ENCODE measurements at places on chromosomes 13 and 19.
A peak's percentile ranks its signal among the peaks of the same experiment; 100 is the strongest.

DNA sequence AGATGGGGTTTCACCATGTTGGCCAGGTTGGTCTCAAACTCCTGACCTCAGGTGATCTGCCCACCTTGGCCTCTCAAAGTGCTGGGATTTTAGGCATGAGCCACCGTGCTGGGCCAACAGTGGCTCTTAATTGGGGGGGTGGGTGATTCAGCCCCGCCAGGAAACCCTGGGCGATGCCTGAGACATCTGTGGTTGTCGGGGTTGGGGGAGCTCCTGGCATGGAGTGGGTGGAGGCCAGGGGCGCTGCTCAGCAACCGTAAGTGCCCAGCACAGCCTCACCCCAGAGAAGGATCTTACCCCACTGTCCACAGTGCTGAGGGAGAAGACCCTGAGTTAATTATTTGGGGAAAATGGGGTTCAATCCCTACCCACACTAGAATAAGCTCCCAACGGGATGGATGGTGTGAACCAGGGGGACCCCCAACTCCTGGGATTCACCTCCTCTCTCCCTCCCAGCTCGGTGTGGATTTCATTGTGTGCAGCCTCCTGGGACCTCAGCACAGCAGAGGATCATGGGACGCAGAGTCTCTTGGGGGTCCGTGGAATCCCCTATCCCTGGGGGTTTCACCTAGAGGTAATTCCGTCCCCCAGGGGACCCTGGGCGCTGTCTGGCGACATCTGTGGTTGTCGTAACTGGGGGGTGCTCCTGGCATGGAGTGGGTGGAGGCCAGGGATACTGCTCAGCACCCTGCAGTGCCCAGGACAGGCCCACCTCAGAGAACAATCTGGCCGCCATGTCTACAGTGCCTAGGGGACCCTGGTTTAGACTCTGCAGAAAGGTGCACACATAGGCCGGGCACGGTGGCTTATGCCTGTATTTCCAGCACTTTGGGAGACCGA lies 68.9 kb downstream of the GADD45B start:
- no peak for DNase-seq

DNA sequence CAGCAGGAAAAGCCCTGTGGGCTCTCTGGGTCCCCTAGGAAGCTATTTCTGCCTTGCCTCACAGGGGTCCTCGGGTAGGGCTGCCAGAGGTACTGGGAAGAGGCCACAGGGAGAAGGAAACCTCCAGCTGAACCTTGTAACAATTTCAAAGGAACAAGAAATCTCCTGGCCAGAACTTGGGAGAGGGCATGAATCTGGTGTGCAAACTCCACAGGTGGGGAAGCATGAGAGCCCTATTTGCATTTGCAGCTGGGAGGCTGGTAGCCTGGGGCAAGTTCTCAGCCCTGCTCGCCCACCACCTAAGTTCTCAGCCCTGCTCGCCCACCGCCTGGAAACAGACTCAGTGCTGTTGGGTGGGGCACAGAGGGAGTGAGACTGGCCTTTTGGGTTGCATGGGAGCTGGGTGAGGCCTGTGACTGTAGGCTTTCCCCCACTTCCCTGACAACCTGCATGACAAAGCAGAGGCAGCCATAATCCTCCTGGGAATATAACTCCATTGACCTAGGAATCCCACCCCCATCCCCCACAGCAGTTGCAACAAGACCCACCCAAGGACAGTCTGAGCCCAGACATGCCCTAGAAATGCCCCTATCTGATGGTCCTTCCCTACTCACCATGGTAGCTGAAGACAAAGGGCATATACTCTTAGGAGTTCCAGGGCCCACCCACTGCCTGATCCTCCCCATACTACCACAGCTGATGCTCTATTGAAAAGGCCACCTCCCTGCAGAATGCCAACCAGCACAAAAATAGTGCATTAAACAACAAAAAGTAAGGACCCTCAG lies 11.7 kb downstream of the UGGT2 start:
- no peak for DNase-seq

DNA sequence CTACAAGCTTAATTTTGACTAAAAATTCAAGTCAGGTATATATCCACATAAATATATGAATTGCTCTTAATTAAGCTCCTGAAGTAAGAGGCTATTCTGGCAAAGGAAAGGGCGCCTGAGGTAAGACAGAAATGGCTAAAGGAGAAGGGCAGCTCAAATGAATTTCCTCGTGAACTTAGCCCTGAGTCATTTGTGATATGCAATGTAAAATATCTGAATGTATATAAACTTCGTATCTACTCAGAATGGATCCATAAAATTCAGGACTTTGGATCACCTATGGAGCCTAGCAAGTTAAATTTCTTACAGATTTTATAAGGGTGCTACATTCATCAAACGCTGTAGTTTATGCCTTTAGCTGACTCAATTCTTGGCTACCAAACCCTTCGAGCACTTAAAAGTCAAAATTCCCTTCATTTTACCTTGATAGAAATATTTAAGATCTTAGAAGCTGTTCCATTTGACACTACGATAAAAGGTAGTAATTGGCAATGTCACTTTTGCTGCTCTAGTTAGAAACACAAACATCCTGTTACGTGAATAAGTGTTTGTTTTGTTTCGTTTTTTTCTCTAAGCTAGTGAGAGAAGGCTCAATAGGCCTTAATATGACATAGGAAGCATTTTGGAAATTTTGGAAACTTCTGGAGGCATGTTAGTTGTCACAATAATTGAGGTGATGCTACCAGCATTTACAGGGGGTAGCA lies 69.2 kb downstream of the DIAPH3 start:
- DNase-seq, result no peak

- DNase-seq, result no peak
Observed at GRCh38 chr19:49441960-49442350, 628 bp upstream of the SLC17A7 start.

- DNase-seq, result no peak
Observed at GRCh38 chr13:109204657-109205056, 575.2 kb downstream of the MYO16 start.

DNA sequence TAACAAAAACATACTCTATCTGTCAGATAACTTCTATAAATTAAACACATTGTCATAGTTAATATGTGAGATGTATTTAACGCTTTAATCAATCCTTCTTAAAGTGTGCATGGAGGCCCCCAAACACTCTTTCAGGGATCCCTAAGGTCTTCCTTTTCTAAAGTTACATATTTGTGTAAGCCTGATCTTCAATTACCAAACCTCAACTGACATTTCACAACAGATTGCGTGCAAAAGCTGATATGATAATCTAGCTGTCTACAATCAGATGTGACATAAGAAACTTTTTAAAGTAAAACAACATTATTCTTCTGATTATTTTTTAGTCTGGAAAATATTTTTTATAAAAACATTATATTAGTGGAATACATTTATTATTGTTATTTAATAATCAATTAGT lies 1850.4 kb downstream of the OLFM4 start:
- no peak for DNase-seq

DNA sequence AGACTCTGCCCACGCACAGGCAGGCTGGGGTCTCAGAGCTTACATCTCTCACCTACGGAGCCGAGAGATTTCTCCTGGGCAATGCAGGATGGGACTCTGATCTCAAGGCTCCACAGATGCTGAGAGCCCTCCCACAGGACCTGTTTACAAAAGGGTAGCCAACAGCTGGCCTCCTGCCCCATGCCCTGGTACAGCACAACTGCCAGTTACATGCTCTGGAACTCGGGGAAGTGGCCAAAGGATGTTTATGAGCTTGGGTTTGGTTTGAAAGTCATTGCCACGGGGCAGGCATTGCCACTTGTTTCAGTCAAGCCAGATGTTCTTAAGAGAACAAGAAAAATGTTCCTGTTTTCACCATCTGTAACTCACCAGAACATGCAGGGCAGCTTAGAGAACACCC lies 3.5 kb downstream of the DHRS12 start:
- DNase-seq, result no peak

GRCh38 chr19:9498183-9498902 lies at the start of gene ZNF560:
TSS of gene ZNF560 (minus strand) at chr19:9498616. CDS start at chr19:9475313, 23,303 bp downstream.
- peak; percentile 1 for DNase-seq

- DNase-seq, result no peak
Observed at GRCh38 chr13:76474966-76475365, 411.2 kb downstream of the KCTD12 start.

- DNase-seq, result no peak
Observed at GRCh38 chr19:54209058-54209810, 8.6 kb downstream of the RPS9 start.

GRCh38 chr13:45949161-45949560 lies 97.6 kb upstream of the SIAH3 start:
- no peak for DNase-seq

GRCh38 chr13:33244907-33245287 lies 40.7 kb downstream of the STARD13 start:
- DNase-seq, result no peak

GRCh38 chr13:41137241-41137640 lies 4.6 kb upstream of the KBTBD6 start:
- no peak for DNase-seq

DNA sequence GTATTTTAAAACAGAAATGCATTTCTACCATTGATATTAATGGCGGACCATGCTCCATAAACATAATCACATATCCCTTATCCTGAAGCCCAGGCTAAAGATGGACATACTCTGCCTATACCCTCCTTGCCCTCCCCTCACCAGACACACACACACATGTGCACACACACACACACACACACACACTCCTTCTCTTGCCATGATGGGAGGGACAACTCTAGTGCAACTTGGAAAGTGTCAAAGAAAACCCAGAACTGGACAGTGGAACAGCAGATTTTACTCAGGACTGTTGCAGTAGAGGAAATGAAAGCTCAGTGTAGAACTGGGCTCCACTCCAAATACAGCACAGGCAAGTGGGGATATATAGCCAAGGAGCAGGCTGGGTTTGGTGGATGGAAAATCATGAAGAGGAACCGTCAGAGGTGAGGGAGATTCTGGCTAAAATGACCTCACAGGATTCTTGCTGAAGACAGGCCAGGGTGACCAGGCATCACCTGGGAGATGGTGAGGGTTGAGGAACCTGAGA lies 40.8 kb downstream of the TNFRSF19 start:
- DNase-seq, result no peak

DNA sequence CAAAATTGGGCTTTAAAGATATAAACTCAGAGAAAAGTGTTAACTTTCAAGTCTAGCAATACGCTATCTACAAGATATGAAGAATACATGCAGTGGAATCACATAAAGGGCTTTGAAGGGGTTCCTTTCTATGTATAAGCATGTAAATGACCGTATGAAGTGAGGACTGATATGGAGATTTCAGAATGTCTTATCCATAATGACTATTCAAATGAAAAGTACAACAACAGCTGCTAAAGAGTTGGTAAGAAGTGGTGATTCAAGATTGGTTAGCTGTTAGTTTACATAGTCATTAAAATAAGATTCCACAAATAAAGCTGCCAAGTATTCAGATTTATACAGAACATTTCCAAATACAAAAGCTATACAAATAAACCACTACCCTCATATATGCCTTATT lies 153.4 kb upstream of the STARD13 start:
- DNase-seq, result no peak

DNA sequence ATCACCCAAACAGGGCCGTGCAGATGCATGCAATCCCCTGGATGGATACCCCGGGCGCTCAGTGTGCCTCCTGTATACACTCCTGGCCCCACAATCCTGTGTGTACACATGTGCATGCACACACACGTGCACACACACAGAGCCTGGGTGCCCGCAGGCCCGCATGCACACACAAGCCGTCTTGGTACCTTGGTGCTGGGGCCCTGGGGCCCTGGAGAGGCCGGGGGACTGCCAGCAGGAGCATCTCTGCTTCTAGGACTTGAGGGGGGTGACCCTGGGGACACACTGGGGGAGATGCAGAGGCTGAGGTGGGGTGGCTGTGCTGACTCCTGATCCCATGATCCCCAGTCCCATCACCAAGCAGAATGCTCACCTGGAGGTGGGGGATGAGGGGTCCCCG lies 15.6 kb upstream of the EPOR start:
- no peak for DNase-seq

DNA sequence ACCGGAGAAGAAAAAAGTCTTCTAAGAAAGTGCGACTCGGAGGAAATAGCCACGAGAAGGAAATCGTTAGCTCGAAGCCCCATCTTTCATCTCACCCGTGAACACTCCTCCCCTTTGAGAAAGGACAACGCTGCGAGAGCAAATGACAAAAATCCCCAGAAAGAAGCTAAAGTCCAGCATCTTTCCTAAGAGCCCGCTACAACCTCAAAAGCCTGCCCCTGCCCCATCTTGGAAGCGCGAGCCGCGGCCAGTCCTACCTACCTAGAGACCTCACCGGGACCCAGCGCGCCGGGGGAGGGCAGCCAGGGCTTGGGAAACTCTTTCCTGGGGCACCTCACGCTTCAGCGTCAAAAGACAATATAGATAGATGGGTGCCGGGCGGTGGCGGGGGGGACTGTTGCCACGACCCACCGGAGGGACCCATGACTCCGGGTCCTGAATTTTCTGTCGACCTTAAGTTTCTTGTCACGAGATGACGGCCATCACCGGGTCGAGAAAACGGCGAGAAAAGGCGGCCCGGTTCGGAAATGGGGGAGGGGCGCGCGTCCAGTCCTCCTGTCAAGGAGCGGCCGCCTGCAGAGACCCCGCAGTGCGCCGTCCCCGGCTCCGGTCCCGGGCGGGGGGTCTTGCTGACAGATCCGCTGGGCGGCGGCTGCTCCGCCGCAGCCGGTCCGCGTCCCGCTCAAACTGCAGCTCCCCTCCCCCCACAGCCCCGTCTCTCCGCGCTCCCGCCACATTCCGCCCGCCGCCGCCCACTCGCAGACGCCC lies 65.9 kb downstream of the KCNRG start:
- DNase-seq, result no peak

DNA sequence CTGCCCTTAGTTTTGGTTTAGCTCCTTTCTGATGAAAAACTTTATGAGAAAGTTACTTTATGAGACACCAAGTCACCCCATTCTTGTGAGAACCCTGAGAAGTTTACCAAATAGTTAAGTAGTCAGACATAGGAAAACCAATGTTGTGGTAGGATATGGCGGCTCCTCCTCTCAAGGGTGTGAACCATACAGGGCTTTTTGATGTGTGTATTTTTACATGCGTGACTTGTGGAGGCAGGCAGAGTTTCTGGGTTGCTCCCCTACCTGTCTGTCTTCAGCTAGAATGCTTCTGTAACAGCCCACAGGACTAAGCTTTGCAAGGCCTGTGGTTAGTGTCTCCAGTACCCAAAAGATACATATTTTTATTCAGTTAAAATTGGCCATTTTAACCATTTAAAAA lies 18.3 kb downstream of the UBAC2 start:
- DNase-seq, result peak; percentile 71

DNA sequence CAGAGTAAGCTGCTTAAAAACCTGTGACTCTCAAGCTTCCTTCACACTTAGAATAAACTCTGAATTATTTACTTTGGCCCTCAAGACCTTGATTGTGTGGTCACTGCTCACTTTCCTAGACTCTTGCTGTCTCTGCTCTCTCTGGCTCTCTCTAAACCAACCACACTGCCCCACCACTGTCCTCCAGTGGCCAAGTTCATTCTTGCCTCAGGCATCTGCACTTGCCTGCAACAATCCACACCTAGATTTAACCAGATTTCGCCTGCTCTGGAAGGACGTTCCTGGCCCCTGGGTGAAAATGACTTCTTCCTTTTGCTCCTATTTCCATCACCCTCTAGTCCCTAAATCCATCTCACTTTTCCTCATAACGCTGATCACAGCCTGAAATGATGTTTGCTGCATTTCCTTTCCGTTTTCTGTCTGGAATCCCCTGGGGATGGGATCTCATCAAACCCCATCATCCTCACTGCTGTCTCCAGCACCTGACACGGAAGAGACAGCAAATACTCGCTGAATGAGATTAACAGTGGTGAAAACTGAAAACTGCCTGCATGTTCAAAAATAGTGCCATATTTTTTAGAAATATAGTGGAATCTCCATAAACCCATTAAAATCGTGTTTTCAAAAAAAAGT lies 232.6 kb downstream of the UQCRFS1 start:
- no peak for DNase-seq
